Keratinocyte (primary cell): ENCODE measurements at places on chromosomes 4 and X.
A peak's percentile ranks its signal among the peaks of the same experiment; 100 is the strongest.

DNA sequence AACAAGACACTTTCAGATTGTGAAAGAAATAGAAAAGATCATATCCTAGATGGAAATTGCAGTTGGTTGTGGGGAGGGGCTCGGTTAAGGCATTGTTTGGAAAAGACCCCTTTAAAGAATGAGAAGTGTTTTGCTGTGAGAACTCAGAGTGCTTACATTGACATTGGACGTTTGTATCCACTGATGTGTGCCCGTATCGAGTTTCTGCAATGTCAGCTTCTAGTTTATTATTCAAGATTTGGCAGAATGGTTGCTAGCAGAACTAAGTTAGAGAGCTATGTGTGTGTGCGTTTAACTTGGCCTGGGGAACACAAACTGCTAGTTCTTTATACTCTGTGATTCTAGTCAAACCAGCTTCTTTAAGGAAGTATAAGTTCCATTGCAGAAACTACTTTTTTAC lies 2702.5 kb downstream of the PCDH7 start:
- H3K27ac ChIP-seq, result no peak overlapping the region
- H3K27me3 ChIP-seq, result no peaks in the 10 kb centered on the region
- no peaks in the 10 kb centered on the region for H3K36me3 ChIP-seq
- no peak for DNase-seq
- no peak overlapping the region for H3K4me3 ChIP-seq

GRCh38 chr4:155173371-155173770 lies 35.1 kb upstream of the NPY2R start:
- no peaks in the 10 kb centered on the region for H3K4me1 ChIP-seq
- no peak for DNase-seq
- H3K4me3 ChIP-seq, result no peak overlapping the region
- no peaks in the 10 kb centered on the region for H3K27me3 ChIP-seq
- H3K36me3 ChIP-seq, result no peaks in the 10 kb centered on the region

GRCh38 chr4:42673082-42673425 lies 16.1 kb upstream of the ATP8A1 start:
- H3K4me3 ChIP-seq, result no peak overlapping the region
- DNase-seq, result no peak
- no peaks in the 10 kb centered on the region for H3K27me3 ChIP-seq
- H3K36me3 ChIP-seq, result no peaks in the 10 kb centered on the region

DNA sequence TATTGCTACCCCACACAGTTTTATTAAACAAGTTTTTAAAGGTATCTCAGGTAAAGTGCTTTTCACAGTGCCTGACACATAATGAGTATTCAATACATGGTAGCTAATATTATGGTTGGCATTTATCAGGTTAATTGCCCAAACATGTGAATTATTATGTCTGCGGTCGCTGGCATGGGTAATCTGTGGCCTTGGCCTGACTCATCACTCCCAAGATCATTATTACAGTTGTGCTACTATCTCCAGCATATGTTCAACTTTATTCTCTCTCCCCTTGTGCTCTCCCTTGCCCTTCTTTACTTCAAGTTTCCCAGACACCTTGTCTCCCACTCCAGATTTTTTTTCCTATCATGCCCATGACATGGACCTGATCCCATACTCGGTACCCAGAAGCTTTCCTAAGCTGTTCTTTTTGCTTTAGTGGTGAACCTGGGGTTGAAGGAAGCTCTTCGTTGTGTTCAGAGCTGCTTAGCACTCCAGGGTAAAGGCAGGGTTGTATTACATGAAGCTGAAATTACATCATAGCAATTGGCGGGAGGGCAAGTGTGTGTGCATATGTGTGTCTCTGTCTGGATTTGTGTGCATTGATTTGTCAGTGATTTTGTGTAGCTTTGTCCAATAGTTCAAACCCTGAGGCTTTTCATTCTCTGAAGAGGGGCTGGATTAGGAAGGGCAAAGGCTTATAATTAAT lies 176.5 kb upstream of the NRK start:
- H3K27me3 ChIP-seq, result no peaks in the 10 kb centered on the region
- peak; percentile 13 for DNase-seq
- H3K27ac ChIP-seq, result no peak overlapping the region
- peaks cover 7% of the 10 kb centered on the region for H3K4me1 ChIP-seq
- H3K4me3 ChIP-seq, result no peak overlapping the region
- no peaks in the 10 kb centered on the region for H3K36me3 ChIP-seq
